Activated CD4-positive, alpha-beta T cell treated with anti-CD3 and anti-CD28 coated beads, Interleukin-2, amount 50 U/mL, for 24 hours (primary cell): ENCODE measurements at places on chromosomes 7 and 10.

GRCh38 chr10:106175760-106176377 lies 988.6 kb downstream of the SORCS1 start:
- DNase-seq, result no peak

DNA sequence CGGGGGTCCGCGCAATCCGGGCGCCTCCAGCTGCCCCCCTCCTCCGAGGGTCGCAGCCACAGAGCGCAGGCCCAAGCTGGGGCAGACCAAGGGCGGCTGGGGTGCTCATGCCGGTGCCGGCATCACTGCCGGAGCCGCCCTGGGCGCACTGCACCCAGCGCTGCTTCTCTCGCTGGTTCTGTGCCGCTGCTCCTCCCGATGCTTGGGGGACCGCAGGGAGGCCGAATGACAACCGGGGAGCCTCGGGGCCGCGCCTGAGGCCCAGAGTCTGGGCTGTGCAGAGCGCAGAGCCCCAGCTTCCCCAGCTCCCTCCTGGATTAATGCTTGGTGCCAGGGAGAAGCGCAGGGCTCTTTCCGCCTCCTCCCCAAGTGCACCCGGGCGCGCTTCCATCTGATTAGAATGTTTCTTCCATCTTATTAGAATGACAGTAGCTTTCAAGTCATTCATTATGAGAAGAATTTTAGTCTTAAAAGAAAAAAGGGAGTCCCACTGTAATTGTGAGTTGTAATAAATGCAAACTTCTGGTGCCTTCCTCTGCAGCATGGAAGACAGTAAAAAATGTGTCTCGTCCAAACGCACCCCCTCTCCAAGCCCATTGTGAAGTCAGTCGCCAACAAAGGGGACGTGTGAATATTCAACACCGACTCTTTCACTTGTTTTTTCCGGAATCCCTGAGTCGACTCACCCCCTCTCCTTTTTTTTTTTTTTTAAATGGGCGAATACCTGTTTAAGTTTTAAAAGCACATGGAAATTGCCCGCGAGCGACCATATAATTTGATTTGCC lies 19.5 kb upstream of the PTF1A start:
- DNase-seq, result no peak

- DNase-seq, result no peak
Measured at GRCh38 chr7:32937344-32938174, 19.7 kb upstream of the FKBP9 start.

GRCh38 chr7:85659364-85659763 lies 472.5 kb upstream of the SEMA3D start:
- DNase-seq, result no peak

DNA sequence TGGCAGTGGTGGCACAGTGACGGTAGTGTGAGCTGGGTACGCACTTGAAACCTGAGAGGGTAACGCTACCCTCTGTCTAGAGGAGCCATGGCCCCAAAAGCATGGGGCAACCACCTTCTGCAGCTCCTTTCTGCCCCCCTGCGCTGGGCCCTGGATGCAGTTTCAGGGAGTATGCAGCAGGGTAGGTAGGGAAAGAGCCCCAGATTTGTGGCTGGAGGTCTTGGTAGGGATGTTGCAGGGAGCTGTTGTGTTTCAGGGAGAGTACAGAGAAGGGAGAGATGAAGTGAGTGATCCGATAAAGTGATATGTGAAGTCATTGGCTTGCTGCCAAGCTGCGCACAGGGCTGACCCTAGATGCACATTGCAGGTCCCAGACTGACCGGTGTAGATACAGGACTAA lies 2.7 kb upstream of the PGAM2 start:
- no peak for DNase-seq

- DNase-seq, result no peak
Measured at GRCh38 chr10:3491571-3491970, 293.4 kb downstream of the KLF6 start.

DNA sequence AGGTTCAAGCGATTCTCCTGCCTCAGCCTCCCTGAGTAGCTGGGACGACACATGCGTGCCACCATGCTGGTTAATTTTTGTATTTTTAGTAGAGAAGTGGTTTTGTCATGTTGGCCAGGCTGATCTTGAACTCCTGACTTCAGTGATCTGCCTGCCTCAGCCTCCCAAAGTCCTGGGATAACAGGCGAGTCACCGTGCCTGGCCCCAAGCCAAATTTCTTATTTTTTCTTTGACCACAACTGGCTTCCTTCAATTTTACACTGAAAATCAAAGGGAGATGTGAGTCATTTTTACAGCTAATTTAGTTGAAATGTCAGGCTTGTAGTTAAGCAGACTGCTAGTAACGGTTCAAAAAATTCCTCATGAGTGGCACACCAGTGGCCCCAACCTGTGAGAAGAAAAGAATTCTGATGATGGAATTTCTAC lies 7.8 kb downstream of the RNF216 start:
- no peak for DNase-seq

DNA sequence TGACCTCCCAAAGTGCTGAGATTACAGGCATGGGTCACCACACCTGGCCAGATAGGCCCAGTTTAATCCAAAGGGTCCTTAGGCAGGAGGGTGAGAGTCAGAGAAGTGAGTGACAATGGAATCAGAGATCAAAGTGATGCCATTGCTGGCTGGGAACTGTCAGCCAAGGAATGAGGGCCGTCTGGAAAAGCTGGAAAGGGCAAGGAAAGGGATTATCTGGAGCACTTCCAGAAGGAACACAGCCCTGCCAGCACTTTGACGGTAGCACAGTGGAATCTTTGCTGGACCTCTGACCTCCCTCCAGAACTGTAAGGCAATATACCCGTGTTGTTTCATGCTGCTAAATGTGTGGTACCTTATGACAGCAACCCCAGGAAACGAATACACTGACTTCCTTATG lies 11.3 kb upstream of the TAS2R40 start:
- no peak for DNase-seq

DNA sequence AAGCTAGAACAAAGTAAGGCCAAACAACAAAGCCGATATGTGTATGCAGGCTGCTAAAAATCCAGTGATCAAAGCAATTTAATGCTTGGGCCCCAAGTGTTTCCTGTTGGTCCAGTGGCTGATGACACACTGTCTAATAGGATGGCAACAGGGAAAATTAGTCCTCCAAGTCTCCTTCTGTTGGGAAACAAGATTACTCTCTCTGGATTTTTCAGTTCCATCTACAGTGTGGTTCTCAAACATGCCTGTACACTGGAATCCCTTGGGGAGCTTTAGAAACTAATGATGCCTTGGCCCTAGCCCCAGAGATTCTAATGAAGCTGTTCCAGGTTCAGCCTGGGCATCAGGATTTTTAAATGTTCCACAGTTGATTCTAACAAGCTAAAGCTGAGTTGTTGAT lies 198.7 kb downstream of the AHR start:
- DNase-seq, result no peak

- no peak for DNase-seq
Measured at GRCh38 chr10:48737886-48738285, 53.2 kb downstream of the WDFY4 start.

DNA sequence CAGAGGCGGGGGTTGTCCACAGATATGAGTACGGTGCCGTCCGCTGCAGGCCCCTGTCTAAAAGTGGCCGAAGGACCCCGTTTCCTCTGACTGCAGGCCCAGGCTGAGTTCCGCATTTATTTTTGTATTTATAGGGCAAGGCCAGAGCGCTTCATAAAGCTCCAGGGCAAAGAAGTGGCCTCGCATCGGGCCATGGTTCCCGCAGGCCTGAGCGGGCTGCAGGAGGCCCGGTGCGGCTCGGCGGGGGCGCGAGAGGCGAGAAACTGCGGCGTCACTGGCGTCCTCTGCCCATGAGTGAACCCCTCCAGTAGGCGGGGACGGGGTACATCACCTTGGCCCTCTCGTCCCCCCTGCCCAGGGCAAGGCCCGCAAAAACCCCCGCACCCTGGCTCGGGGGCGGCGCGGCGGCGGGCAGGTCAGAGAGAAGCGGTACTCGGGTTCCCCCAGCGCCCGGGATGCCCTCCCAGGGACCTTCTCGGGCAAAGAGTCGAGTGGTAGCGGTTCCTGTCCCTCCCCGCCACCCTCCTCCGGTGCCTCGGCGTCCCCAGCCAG lies 355.7 kb downstream of the DNAJB6 start:
- no peak for DNase-seq

- no peak for DNase-seq
Measured at GRCh38 chr7:87567052-87567451, 33.6 kb downstream of the ABCB1 start.

DNA sequence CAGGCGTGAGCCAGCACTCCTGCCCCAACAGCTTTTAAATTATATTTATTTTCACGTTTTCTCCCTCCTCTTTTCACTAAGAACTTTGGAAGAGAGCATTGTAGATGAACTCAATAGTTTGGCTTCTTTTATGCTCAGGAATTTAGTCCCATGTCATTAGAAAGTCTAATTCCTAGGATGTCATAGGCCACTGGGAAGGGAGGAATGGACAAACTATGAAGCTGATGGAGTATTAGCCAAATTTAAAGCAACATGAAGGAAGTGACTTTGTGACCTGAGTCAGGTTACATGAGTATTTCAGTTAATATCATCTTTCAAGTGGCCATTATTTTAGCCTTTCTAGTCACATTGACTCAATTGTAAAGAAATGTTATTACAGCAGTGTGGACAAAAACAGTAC lies 18.0 kb upstream of the OPN4 start:
- no peak for DNase-seq

DNA sequence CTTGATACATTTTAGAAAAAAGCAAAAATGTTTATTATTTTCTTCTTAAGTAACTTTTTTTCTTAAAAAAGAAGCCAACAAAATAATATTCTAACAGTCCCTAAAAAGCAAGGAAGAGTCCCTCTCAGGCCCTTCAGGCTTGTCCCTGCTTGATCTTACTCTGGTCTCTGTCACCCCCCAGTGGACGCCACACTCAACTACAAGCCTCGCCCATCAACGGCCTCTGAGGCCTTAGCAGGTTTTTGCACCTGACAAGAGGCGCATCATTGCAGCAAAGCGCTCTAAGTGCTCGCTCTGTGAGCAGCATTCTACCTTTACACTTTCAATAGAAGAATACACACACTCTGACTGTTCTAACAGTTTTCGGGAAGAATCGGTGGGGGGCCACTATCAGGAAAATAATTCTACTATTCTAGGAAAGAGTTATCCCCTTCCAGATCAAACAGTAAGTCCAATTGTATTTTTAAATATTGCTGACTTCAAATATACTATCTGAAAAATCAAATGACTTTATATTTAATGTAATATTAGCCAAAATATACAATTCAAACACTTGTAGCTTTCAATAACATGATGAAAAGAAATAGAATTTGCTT lies 139.2 kb downstream of the USP6NL start:
- peak; percentile 68 for DNase-seq

- DNase-seq, result no peak
Measured at GRCh38 chr10:127916826-127917225, 9.9 kb downstream of the PTPRE start.

DNA sequence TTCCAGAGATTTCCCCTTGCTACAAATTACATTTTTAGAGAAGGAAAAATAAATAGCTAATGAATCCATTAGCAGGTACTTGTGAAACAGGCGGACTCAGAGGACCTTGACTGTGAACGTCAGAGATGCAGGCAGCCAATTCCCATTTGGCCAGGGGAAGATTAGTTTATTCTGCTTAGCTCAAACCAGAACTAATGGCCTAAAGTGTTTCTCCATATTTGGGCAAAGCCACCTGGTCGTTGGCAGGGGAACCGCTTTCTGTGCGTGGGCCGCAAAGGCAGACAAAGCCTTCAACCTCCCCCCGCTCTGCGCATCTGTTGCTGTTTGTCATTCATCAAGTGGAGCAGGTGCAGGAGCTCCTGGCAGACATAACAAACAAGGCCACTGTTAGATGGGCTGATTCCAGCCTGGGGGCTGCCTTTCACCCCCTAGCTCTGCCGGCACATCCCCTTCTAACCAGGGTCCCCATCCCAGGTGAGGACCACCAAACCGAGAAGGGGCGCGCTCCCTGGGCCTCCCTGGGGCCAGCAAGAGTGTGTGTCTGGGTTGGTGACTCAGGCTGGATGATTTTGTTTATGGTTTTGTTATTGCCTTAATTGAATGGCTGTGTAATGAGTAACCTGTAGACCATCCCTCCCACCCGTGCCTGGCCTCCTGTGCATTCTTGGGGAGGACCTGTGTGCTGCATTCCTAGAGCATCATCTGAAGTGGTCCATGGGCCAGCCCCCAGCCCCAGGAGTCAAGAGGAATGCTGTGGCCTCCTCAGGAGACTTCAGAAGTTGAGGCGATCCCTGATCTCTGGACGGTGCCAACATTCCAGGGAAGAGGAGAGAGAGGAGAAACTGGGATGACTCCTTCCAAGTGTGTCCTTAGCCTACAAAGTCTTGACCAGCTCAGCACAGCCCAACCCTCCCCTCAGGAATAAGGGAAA lies 14.5 kb upstream of the CPA1 start:
- no peak for DNase-seq

DNA sequence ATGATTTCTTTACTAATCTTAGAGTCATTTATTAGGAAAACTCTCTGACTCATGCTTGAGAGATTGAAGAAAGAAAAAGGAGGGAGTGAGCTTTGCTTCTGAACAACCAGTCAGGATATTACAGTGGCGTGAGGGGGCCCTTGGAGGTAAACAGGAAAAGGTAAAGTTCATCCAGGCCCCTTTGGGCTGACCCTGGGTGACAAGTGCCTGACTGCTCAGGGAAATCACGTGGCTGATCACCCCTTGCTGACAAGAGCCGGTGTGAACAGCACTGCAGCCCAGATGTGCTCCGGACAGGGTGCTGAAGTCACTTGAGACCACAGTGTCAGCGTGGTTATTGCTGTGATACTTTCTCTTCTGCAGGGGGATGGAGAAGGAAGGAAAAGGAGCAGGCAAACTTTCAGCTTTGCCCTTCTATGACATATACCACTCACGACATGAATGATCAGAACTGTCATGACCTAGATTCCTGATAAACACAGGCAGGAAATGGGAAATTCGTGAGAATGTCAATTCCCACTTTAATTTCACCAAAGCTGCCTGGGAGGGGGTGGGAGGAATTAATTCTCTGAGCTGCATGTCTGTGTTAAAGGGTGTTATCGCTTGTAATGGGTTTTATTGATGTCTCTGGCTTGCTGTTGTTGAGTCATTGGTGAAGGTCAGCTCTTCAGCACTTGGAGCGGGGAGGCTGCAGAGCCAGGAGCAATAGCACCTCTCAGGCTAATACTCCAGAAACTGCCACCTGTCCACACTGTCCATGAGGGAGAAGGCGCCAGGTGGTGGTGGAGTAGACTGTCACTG lies 139.8 kb upstream of the AOAH start:
- DNase-seq, result no peak

DNA sequence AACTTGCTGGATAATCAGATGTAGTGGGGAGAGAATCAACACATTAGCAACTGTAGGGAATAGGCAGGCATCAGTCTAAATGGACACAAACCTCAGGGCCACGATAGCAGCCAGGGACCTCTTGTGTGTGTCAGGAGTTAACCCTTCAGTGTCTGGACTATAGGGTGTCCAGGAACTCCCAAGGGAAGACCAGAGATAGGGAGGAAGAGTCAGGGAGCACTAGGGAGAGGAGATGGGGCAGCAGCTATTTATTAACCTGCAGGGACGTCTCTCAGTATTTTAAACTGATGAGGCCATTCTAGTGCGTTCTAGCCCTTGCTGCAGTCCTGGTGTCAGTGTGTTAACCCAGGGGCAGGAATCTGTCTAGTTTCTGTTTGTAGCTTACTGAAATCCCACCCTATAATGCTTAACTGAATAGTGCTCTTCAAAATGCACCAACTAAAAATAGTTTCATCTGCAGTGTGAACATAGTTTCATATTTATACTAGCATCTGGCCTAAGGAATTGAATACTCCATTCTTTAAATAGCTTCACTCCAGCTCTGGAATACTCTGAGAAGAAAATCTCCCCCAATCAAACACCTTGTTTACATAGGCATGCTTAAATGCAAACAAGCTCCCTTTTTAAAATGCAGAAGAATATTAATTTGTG lies 62.7 kb downstream of the ARID5B start:
- DNase-seq, result no peak

GRCh38 chr7:47764746-47765145 lies 182.8 kb upstream of the TNS3 start:
- DNase-seq, result no peak
